ENCODE measurements at places on chromosomes 6 and 20.

GRCh38 chr6:149130090-149130489 lies 187.4 kb upstream of the TAB2 start:
- no peak for DNase-seq

DNA sequence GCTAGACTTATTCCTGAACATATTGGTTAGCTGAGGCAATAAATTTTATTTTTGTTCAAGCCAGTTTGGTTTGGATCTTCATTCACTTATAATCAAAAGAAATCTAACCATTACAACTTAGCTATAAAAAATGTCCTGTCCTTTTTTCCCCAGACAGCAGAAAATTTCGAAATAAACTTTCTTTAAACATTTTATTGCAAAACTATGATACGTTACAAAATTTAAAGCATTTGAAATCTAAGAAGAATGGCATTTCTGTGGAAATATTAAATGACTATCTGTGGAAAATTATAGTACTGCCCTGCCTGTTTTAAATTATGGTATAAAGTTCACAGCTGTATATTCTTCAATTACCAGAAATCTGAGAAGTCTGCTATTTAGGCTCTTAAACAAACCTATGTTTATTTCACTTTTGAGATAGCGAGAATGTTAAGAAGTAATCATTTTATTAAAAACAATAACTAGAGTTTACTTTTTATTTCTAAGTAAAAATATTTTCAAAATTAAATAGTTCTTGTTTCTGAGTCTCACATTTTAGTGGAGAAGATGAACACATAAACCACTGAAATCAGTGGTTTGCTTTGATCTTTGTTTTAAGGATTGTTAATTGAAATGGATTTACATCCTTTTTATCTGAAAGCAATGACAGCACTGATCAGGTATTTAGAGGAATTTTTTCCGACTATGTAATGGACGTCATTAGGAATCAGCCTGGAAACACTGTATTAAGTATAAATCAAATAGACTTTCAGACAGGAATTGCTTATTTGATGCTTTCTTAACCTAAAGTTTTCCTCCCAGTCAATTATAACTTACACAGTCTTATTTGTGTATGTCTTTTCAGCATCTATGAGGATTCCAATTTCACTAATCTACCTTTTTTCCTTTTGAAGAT lies 553.7 kb downstream of the COL12A1 start:
- DNase-seq, result no peak

- no peak for DNase-seq
Measured at GRCh38 chr6:36676141-36677058, 2.1 kb upstream of the CDKN1A start.

- DNase-seq, result no peak
Measured at GRCh38 chr6:105482921-105483320, 80.0 kb upstream of the PREP start.
